ENCODE measurements at places on chromosomes 1 and 21.

- no peak for DNase-seq
These were observed 172.5 kb upstream of the GALNT2 start for GRCh38 chr1:229894532-229894931.

GRCh38 chr1:151054971-151055547, 4.4 kb downstream of the CDC42SE1 start:
- DNase-seq = no peak

DNA sequence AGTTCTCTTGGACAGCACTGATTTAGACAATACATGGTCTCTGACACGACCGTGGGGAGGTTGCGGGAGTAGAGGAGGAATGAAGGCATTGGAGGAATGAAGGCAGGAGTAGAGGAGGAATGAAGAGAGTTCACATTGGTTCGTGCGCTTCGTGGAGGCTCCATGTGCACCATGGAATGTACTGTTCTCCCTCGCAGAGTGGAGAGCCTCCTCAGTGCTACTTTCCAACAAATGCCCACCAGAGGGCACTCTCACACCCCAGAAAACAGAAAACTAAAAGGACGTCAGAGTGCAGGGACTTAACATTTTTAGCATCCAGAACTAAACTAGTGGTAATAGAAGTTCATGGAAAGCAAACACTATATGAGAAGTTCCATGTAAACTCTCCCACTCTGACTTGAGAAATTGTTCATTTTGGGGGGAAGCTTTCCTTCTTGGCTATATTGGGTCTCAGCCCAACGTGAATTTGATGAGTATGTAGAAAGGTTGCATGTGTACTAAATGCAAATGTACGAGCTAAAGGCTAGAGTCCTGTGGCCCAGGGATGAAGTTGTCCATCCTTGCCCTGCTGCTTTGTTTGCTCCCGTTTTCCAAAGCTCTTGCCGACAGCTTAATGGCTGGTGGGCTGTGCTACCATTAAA, 211.6 kb downstream of the LMX1A start:
- no peak for DNase-seq

- peak; percentile 25 for DNase-seq
These were observed 199.4 kb upstream of the CACYBP start for GRCh38 chr1:174800216-174800851.

DNA sequence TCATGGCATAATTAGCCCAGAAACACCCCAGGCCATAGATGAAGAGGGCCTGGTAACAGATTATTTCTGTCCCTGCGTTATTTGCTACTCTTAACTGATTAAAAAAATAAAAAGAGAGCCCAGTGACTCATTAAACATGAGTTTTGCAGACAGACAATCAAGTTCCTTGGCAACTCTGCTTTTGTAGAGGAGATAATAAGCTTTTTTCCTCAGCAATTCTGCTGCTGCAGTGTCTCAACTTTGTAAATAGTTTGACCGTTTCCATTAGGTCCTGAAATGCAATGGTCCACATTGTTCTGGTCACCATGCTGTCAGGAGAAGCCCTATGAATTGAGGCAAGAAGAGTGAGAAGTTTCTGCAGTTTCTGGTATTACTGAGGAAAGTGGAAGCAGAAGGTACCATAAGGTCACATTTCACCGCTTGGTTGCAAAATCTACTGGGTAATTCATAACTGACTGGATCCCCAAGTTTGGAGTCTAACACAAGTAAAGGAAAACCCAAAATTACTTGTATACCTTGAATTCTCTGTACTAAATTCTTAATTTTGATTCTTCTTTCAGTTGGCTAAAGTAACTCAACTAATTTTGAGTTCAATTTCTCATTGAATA, 139.5 kb downstream of the ZZZ3 start:
- DNase-seq = no peak

Measured in naive thymus-derived CD4-positive, alpha-beta T cell (primary cell).